ENCODE measurements at places on chromosomes 13 and 19.
A peak's percentile ranks its signal among the peaks of the same experiment; 100 is the strongest.

DNA sequence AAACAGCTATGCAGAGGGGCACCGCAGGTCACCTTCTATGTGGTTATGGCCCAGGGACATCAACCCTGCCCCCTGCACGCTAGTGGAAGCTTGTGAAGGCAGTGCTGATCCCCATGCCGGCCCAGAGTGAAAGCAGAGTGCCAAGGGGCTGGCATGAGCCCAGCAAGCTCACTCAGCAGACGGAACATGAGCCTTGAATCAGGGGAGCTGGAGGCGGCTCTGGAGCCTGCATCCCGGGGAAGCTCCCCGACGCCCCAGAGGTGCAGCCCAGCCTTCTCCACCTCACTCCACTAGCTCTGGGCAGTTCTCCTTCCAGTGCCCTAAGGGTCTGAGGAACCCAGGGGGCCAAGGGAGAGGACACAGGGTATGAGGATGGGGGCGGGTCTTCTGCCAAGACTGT is 19.0 kb upstream of the ISYNA1 start:
- DNase-seq, result peak; percentile 64

DNA sequence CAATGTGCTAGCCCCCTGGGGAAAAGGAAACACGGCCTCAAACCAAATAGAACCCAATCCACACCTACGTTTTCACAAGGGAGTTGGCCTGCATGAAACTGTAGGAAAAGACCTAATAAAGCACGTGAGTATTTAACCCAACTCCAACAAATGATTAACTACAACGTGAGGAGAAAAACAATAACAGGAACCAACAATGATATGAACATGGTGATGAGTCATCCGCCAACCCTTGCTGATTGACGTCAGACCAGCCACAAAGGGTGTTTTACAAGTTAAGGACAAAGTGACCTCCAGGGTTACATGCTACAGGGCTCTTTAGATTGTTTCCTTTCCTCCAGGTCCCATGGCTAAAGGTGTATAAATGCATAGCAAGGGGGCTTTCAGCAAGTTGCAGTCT is 460.5 kb downstream of the COG6 start:
- no peak for DNase-seq

GRCh38 chr13:36601186-36601585 is 72.6 kb upstream of the SERTM1 start:
- no peak for DNase-seq

DNA sequence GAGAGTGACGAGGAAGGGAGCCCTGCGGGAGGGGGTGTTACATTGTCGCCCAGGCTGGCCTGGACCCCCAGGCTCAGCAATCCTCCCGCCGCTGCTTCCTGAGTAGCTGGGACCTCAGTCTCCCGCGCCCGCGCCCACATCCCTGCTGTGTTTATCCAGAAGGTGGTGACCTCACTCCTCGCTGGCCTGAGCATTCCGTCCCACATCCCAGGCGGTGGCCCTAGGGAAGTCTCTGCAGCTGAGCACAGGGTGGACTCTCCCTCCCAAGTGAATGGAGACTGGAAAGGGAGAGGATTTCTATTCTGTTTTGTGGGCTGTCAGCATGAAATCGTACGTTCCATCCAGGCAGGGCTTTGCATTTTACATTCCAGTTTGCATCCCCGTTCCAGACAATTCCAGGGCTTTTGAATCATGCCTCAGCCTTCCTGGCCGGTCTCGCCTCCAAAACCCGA is 401 bp upstream of the ZNF765 start:
- DNase-seq, result no peak

DNA sequence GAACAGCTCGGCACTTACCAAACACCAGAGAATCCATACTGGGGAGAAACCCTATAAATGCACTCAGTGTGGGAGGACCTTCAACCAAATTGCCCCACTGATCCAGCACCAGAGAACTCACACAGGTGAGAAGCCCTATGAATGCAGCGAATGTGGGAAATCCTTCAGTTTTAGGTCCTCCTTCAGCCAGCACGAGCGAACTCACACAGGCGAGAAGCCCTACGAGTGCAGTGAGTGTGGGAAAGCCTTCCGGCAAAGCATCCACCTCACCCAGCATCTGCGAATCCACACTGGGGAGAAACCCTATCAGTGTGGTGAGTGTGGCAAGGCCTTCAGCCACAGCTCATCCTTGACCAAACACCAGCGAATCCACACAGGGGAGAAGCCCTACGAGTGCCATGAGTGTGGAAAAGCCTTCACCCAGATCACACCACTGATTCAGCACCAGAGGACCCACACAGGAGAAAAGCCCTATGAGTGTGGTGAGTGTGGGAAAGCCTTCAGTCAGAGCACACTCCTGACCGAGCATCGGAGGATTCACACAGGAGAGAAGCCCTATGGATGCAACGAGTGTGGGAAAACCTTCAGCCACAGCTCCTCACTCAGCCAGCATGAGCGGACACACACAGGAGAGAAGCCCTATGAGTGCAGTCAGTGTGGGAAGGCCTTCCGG is 8.3 kb downstream of the ZNF135 start:
- no peak for DNase-seq

- no peak for DNase-seq
Observed at GRCh38 chr13:40565282-40566148, 100.9 kb downstream of the FOXO1 start.

DNA sequence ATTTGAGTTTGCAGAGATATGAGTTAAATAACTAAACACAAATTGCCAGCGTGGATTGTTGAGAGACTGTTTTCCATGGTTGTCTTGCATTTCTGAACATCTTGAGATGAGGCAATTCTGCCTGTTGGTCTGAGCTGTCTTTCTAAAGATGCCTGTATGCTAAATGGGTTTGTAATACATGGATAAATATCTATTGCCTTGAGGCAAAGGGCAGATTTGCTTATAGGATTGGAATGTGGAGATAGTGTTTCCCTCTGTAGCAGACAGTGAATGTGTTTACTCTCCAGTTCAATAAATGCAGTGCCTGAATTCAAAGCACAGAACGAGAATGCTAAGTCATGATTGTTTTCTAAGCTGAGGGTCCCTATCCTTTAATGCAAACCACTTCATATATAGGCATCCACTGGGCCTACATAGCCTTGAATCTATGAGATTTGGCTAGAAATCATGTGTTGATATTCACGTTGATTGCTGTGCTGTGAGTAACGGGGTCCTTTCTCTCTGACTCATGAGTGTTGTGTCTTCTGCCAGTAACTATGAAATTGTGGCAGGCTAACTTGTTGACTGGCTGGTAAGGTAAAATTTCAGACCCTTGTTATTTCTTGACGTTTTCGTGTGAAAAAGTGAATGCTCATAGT is 2554.8 kb downstream of the PCDH9 start:
- DNase-seq, result no peak

GRCh38 chr13:29227576-29227975 is 367.9 kb downstream of the SLC7A1 start:
- DNase-seq, result no peak

- no peak for DNase-seq
Observed at GRCh38 chr19:45293682-45294081, 29.0 kb downstream of the CKM start.

DNA sequence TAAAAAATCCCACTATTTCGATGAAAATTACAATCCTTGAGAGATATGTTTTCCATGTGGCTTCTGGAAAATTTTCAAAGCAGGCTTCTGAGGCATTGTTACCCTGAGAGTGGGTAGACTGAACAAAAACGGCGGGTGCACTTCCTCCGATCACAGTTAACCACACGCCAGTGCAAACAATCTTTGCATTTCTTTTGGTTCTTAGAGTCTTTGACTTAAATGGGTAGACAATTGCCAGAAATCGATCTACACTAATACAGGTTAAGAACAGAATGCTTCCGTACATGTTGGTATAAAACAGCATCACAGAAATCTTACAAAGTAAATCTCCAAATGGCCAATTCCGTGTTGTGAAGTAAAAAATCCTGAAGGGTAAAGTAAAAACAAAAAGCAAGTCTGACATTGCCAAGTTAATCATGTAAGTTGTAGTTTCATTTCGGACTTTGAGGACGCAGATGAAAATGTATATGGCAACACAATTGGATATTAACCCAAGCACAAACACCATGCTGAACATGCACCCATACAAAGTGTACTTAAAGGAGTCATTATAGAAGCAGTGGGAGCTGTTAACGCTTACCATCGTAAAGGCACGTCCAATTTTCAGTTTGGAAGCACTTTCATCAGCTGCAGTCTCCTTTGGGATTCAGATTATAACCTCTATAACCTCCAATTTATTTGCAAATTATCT is 927 bp downstream of the LPAR6 start:
- DNase-seq, result no peak

- DNase-seq, result no peak
Observed at GRCh38 chr13:27427641-27428040, 3.2 kb downstream of the GTF3A start.

DNA sequence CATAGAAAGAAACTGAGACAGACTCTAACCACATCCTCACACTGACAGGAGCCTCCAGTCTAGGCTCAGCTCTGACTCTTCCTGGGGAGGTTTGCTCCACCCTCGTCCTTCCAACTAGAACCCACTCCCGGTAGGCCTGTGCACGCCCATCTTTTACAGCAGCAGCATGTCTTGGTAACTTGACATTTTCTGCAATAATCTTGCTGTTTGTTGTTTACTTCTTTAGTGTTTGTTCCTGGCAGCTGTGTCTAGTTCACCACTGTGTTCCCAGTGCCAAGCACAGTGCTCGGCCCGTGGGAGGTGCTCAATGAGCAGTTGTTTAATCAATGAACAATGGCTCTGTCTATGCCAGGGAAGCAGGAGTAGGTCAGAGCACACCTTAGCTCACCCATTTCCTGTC is 23.1 kb upstream of the ZNF729 start:
- DNase-seq, result no peak

DNA sequence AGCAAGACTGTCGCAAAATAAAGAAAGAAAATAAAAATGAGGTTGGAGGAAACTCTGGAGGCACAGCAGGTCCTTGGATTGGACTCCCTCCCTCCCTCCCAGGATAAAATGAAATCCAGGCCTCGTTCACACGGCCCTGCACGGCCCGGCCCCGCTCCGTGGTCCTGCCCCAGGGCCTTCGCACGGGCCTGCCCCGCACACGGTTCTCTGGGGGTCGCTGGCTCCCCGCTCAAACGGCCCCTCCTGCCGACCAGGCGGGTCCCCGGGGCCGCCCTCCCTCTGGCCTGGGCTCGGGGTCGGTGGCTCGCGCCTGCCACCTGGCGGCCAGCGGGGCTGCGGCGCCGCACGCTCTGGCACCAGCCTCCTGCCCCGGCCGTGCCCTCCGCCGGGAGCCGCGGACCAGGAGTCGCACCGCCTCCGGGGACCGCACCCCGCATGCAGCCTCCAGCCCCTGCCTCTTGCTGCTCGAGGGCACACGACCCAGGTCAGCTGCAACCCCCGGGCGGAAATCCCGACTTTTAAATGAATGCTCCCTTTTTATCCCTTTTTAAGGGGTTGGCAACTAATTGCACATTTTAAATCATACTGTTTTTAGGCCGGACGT is 1.5 kb upstream of the WDR18 start:
- peak; percentile 42 for DNase-seq
